Activated CD4-positive, alpha-beta T cell treated with anti-CD3 and anti-CD28 coated beads, Interleukin-2, amount 10 ng/mL, durations not matched to agents 7 days and 5 days (primary cell): ENCODE measurements at places on chromosomes 2 and 18. TPM values are rescaled to one million over a fixed set of nuclear protein-coding genes. Genes with fewer than 3 reads are reported as not detected.

Gene CFAP65
- total RNA-seq: not detected

DNA sequence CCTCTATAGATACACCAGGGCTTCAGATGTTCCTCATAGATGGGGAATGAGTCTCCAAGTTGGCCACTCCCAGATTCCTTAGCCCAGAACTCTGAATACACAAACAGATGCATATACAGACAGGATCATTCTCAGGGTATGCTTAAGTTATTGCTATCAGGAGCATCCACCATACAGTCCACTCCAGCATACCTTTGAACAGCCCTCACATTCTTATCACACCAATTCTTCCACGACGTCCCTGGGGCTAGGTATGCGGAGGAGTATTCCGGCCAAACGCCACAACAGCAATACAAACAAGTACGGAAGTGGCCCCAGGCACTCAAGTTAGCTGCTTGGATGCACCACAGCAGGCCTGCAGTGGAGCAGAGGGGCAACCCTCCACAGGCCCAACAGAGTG, 312.5 kb upstream of the CHAC2 start:
- no peak for DNase-seq

GRCh38 chr2:164739966-164740365, 101.7 kb downstream of the COBLL1 start:
- no peak for DNase-seq

Gene ACVR1C
- total RNA-seq: 2.2 TPM

- DNase-seq: no peak
Measured at GRCh38 chr2:8087480-8087840, 594.4 kb upstream of the ID2 start.
